Gastroesophageal sphincter (tissue), 4 donors: ENCODE measurements at places on chromosomes 7 and 10.
A peak's percentile ranks its signal among the peaks of the same experiment; 100 is the strongest.

DNA sequence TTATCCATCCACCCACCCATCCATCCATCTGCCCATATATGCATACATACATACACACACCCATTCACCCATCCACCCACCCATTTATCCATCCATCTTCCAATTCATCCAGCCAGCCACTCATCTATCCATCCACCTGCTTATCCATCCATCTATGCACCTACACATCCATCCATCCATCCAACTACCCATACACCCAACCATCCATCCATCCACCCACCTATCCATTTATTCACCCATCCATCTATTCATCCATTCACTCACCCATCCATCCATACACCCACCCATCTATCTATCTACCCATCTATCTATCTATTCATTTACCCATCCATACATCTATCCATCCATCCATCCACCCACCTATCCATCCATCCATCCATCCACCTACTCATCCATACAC lies 17.3 kb downstream of the TMEM72 start:
- ATAC-seq, result no peak

- ATAC-seq, result no peak
Observed at GRCh38 chr10:132141526-132142395, 45.0 kb upstream of the DPYSL4 start.

GRCh38 chr10:126256864-126257263 lies 131.4 kb downstream of the ADAM12 start:
- no peak for ATAC-seq

- ATAC-seq, result peak; percentile 74
Observed at GRCh38 chr10:22630234-22631174, 83.9 kb downstream of the PIP4K2A start.

GRCh38 chr10:930625-931325 lies 730 bp downstream of the LARP4B start:
- ATAC-seq, result no peak

GRCh38 chr10:95273393-95274312 lies 17.1 kb downstream of the PDLIM1 start:
- peak; percentile 82 for ATAC-seq

DNA sequence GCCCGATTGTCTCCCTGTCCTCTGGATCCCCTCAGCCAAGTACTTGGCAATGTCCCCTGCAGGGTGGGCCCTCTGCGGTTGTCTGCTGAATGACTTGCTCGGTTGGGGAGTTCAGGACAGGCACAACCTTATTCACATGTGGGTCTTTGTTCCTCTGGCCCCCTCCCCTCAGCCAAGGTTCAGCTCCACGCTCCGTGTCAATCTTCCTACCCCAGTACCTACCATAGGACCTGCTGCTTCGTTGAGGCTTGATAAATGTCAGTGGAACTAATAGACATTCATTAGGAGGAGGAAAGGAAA lies 7.1 kb downstream of the CPA5 start:
- no peak for ATAC-seq

DNA sequence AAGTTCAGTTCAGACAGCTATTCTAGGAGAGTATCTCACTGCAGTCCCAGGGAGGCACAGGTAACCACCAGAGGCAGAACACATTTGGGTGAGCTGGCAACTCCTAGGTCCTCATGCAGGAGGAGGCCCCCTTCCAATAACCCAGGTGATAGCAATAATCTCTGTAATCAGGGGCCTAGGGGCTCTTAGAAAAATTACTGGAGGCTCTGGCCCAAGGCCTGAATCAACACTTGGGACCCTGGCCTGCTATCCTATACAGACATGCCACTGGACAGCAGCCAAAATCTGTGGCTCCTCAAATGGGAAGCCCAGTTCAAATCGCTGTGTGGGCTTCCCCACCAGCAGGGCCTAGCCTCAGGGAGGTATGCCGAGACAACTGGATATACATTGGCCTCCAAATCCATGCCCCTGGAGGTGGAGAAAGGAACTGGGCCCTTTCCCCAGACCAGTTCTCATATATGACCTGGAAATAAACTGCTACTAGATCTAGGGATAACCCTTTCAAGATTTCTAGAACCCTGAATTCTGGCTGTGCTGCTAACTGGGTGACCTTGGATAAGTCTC lies 1.6 kb downstream of the AVPI1 start:
- no peak for ATAC-seq

DNA sequence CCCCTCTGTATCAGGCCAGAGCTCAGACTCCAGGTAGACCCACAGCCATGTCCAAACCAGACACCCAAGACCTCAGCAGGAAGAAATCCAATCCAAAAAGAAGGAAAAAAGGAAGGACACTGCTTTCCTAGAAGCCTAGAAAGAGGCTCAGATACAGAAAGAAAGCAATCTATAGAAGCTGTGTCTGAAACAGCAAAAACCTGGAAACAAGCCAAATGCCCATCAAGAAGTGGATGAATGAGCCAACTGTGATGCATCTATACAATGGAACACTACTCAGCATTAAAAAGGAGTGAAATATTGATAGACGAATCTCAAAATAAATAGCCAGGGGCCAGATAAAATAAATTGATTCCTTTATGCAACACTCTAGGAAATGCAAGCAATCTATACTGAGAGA lies 31.6 kb downstream of the GRB10 start:
- ATAC-seq, result no peak

DNA sequence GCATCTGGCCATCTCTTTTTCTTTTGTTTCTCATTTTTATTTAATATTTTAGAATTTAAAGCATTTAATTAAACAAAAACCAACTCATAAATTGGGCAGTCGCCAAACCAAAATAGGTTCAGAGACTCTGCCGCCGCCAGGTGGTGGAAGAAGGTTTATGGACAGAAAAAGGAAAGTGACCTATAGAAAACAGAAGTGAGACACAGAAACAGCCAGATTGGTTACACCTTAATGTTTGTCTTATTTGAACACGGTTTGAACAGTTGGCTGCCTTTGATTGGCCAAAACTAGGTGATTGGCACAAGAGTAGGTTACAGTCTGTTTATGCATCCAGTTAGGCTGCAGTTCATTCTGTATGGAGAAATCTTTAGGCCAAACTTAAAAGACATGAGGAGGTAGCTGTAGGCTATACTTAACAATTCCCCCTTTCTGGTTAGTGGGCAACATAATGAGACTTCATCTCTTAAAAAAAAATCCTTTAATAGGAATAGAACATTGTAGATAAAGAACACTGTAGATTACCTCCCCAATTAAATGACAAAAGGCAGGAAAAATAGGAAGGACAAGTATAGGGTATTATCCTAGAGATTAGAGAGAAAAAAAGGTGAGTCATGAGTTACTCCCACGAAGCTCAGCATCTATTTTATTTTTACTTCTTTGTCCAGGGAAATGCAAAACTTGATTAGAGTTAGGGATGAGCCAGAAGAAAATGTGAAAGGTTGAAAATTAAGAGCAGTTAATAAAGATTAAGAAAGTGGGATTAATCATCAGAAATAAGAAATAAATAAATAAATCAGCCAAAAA lies 23.9 kb upstream of the CYCS start:
- ATAC-seq, result no peak

GRCh38 chr7:104497379-104497967 lies 169.1 kb downstream of the LHFPL3 start:
- no peak for ATAC-seq

- no peak for ATAC-seq
Observed at GRCh38 chr10:92432596-92432995, 141.3 kb downstream of the IDE start.

DNA sequence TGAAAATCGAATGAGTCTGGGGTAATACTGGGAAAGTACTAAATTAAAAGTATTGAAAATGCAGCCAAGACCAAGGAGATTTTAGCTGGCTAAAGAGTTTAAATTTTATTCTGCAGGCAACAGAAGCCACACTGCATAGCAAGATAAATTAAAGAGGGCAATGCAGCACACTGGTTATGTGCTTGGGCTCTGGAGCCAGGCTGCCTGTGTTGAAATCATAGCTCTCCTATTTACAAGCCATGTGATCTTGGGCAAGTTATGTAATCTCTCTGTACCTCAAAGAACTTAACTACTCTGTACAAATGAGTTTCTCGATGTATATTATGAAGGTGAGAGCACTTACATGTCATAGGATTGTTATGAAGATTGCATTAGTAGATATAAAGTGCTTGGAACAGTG lies 9.9 kb downstream of the SLC25A13 start:
- ATAC-seq, result peak; percentile 85

GRCh38 chr10:72834183-72834825 lies 59.2 kb upstream of the OIT3 start:
- peak; percentile 48 for ATAC-seq

- no peak for ATAC-seq
Observed at GRCh38 chr7:26046150-26046549, 105.8 kb upstream of the NFE2L3 start.

GRCh38 chr10:62614389-62615157 lies 189.9 kb upstream of the ADO start:
- ATAC-seq, result no peak

DNA sequence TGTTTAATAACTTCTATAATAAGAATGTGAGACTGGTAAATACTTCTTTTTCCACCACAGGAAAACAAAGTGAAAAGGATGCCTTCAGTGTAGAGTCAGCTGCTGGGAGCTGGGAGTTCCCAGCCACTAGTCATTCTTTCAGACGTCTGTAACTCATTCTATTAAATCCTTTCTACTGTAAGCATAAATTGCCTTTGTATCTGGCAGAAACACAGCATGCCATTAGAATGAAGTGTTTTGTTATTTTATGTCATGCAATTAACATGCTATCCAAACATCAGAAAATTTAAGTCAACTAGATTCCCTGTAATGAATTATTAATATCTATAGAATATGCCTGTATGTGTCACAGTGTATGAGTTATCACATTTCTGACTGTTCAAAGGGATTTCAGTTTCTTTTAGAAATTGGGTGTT lies 14.3 kb downstream of the BPGM start:
- ATAC-seq, result no peak

DNA sequence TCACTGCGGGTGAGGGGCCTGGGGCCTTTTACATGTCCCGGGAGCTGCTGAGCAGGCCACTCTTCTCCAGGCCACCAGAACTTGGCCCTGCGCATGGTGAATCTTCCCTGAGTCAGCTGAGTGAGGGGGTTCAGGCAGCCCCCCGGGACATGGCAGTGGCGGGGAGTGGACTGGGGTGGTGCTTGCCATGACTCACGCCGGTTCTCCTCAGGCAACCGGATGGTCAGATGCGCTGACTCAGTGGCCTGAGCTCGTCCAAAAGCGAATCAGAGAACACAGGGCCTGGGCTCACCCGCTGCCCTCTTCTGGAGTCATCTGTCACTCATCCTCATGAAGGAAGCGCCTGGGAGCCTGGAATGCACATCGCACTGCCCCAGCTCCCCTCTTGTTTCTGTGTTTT lies 33.5 kb downstream of the HTRA1 start:
- ATAC-seq, result peak; percentile 47

DNA sequence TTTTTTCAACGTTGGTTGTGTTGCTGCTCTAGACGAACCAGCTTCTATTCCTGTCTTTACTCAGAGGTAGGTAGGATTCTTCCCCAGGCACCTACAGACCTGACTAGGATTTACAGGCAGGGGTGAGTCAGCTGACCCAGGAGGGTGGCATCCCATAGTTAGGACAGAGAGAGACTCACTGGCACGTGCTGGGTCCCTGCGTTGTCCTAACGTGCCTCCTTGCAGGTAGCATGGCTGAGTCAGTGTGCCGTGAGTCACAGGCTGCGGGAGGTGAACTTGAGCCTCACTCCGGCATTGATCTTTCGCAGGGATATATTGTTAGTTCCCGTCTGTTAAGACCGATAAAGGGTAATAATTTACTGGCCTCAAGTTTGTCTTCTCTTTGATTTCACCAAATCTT lies 96.5 kb downstream of the PFKFB3 start:
- no peak for ATAC-seq

GRCh38 chr10:117499248-117500105 lies 43.1 kb upstream of the EMX2 start:
- no peak for ATAC-seq

GRCh38 chr7:55105952-55106351 lies 87.1 kb downstream of the EGFR start:
- ATAC-seq, result no peak

GRCh38 chr7:105060437-105060836 lies 46.4 kb downstream of the KMT2E start:
- no peak for ATAC-seq

DNA sequence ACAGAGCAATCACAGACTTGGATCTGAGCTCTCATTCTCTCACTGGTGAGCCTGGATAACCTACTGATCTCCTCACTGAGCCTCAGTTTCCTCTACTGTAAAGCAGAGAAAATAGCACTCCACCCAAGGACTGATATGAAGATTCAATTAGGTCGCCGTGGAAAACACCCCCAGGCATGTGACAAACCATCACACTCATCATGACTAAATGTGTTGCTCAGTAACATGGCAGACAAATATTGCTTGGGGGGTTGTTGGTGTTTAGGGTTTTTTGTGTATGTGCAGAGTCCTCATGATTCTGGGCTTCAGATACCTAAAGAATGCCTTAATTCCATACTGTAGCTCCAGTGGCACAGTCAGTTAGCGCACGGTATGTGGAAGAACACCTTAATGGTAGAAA lies 122.1 kb upstream of the TCF7L2 start:
- ATAC-seq, result no peak

DNA sequence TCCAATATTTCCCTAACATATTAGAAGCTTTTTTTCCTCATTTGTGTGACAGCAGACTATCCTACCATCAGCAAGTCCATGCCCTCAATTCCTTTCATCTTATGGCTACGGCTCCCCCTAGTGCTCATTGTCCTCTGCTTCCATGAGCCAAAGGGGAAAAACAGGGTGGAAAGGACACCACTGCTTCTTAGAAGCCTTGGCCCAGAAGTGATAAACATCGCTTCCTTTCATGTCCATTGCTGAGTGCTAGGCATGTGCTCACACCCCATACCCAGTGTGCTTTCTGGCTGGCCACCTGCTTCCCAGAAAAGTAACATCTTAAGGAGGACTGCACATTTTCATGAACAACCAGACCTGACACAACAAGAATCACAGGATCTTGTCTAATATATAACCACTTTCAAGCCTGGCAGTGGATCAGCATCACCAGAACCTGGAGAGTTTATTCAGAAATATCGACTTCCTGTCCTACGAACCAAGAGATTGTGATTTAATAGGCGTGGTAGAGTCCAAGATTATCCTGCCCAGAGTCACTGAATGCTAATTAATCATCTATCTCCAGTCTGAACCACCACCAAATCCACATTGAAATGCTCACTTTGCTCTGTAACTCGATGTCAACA lies 650.5 kb upstream of the SORCS1 start:
- peak; percentile 39 for ATAC-seq
